ENCODE measurements at places on chromosomes 5 and 9.

DNA sequence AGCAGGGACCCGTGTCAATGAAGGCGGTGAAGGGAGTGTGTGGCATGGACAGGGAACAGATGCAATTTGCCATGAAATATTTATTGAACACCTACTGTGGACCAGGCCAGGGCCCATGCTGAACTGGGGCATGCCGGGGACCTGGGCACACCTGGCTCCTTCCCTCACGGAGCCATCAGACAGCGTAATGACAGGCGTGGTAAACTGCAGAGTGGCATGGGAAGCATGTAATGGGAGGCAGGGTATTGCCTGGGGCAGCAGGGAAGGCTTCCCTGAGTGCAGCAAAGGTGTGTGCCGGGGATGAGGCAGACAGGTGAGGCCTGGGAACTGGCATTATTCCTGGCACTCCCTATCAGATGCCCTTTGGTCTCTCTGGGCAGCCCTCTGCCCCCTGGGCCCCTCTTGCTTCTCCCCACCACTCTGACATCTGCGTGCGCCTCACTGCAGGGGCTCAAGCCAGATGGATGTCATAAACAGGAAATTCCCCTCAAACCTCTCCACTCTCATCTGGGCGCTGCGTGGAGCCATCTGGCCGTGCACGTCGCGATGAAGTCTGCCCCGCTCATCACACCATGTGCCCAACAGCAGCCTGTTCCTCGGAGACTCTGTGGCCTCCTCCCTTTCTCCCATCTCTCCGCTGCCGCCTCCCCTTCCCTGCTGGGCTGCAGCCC, 67.6 kb downstream of the HMCN2 start:
- no peak for DNase-seq

- DNase-seq: no peak
Observed at GRCh38 chr5:75089137-75089536, 36.8 kb upstream of the GCNT4 start.

DNA sequence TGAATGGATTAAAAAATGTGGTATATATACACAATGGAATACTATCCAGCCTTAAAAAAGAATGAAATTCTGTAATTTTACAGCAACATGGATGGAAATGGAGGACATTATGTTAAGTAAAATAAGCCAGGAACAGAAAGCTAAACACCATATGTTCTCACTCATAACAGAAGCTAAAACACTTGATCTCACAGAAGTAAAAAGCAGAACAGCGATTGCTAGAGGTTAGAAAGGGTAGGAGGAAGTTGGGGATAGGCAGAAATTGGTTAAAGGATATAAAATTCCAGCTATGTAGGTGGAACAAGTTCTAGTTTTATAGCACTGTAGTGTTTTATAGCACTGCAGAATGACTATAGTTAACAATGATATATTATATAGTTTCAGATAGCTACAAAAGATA, 15.8 kb downstream of the MARCHF3 start:
- no peak for DNase-seq

DNA sequence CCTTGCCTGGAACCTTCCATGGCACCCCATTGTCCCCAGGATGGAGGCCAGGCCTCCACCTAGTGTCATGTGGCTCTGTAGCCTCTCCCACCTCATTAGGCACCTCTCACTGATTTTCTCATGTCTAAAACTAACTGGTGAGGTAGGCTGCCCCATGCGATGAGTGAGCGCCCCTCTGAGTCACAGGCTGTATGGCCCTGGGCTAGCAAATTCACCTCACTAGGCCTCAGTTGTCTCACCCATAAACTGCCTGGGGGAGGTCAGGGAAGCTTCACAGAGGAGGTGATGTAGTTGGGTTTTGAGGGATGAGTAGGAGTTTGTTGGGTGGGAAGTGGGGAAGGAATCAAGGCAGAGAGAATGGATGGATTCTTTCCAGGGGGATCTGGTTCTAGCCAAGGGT, 8.8 kb downstream of the RXRA start:
- DNase-seq: no peak

DNA sequence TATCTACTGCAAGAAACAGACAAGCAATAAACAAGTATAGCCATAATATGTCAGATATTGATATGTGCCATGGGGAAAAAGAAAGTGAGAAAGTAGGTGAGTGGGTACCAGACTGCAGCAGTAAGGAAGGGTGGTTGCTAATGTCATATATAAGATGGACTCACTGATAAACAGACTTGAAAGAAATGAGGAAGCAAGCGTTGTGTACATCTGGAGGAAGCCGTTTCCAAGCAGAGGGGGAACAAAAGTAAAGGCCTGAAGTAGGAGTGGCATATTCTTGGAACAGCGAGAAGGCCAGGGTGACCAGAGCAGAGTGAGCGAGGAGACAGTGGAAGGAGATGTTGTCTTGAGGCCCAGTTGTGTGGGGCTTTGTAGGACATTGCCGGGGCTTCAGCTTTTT, 142.2 kb upstream of the MAP3K1 start:
- DNase-seq: no peak

GRCh38 chr9:87112656-87113055, 165.3 kb upstream of the GAS1 start:
- no peak for DNase-seq

DNA sequence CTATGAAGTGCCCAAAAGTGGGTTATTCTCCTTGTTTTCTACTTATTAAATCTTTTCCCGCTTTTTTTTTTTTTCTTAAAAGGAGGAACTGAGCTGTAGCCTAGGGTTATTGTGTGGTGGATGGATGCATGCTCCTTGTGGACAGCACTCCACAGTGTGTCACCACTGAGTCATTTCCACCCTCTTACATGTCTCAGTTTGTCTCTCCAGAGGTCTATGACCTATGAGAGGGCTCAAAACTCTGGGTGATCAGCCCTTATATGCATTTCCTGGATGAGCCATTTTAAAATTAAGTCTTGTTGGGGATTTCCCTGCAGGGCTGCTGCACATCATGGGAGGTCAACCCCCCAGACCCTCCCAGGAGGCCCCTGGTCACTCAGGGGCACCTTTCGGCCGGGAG, 102.2 kb upstream of the MOCS2 start:
- no peak for DNase-seq

GRCh38 chr9:104826911-104827310, 63.0 kb downstream of the NIPSNAP3B start:
- no peak for DNase-seq

DNA sequence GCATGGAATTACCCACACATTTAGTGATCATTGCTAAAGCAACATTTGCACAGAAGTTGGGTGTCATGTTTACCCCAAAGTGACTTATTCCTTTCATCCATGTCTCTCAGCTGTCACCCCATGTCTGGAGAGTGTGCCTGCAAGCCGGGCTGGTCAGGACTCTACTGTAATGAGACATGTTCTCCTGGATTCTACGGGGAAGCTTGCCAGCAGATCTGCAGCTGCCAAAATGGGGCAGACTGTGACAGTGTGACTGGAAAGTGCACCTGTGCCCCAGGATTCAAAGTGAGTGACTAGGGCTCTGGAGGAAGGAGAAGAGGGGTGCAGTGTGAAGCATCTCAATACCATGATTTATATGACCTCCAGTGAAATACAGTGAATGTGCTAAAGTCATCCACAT, 99.9 kb upstream of the PRRC1 start:
- no peak for DNase-seq

DNA sequence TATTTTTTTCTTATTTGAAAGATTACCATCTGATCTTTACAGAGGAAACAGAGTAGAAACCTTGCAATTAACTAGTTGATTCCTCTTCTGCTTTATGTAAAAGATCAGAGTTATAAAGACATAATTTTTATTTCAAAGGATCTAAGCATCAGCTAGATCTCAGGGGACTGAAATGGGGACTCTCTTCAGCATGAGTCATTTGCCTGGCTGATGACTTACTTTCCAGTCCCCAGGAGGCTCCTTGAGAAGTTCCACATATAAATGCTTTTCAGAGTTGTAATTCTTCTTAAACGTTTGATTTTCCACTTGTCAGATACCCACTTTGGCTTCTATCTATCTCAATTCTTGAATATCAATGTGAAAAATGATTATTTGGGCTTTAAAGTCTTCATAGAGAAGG, 389.4 kb downstream of the RAB3C start:
- no peak for DNase-seq

DNA sequence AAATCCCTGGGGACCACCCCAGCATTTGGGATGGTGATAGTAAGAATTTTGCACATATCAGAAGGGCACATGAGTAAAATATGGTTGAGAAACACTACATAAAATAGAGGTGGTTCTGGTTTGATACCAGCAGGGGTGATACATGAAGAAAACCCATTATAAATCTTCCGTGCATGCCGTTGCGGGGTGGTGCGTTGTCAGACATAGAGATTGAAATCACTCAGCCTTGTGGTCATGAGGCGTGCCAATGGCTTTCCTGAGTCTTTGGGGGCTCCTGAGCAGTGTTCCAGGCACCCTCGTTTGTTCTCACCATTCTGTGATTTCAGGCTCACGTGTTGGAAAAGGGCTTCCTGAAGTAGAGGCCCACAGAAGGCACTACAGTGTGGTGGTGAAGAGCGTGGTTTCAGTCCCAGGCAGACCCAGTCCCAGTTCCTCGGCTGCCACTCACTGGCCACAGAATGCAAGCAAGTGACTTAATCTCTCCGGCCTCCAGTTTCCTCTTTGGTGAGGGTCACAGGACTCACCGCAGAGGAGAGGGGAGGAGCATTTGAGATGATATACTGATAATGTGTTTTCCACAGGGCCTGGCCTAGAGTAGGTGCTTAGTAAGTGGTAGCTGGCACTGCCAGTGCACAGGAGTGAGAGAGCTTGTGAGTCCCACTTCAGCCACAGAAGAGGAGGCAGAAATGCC, 20.5 kb upstream of the GLRX start:
- DNase-seq: no peak
